ENCODE measurements at places on chromosomes 3 and 15. TPM values are rescaled to one million over a fixed set of nuclear protein-coding genes. Genes with fewer than 3 reads are reported as not detected.

COPG1 gene
- 68.0 TPM for total RNA-seq

- no peak for DNase-seq
Observed at GRCh38 chr15:76674883-76675282, 230.3 kb downstream of the SCAPER start.

DNA sequence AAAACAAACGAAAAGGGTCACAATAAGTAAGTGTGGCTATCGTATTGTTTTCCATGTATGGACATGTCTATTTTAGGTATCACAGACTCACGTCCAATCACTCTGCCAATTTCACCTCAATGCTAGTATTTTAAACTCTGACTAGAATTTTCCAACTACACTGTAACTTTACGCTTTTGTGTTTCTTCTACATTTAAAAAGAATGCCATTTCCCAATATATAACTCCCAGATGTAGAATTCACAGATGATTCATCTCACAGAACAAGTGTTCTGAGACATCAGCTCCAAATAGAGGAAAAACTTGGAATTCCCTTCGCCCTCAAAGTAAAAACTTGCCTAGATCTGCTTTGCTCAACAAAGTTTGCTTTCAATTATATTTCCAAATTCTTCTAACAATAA is 14.2 kb downstream of the LRIG1 start:
- DNase-seq = no peak

ALPK3 gene
- total RNA-seq = 0.20 TPM

- no peak for DNase-seq
Observed at GRCh38 chr15:40871749-40872617, 2.1 kb downstream of the RHOV start.

TRIM42 gene
- not detected for total RNA-seq

- no peak for DNase-seq
Observed at GRCh38 chr3:61739640-61740039, 178.3 kb downstream of the PTPRG start.

SHISA5 gene
- 124 TPM for total RNA-seq

RASL12 gene
- not detected for total RNA-seq
